ENCODE measurements at places on chromosomes 12 and 14.

DNA sequence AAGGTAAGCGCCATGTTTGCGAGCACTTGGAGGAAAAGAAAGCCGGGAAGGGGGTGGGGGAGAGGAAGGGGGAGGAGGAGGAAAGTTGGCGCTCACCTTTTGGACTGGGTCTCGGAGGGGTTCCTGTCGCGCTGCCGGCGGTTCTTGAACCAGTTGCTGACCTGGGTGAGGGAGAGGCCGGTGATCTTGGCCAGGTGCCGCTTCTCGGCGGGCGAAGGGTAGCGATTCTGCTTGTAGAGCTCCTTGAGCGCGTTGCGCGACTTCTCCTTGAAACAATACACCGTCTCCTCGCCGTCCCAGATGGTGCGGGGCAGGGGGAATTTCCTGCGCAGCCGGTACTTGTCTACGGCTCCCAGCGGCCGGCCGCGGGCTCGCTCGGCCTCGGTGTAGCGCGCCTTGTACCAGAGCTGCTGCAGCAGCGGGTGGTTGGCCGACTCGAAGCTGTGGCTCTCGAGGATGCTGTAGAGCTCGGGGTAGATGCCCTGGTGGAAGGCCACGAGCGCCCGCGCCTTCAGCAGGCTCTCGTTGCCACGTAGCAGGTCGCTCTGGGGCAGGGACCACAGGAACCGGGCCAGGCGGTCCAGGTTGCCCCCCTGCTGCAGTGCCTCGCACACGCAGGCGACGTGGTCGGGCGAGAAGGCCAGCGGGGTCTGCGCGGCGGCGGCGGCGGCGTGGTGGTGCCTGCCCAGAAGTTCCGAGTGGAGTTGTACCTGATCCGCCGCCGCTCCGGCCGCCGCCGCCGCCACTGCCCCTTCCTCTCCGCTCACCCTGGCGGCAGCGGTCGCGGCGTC is 840 bp downstream of the SIX4 start:
- no peak for DNase-seq

- DNase-seq, result no peak
These were observed 894 bp downstream of the KRT8 start for GRCh38 chr12:52903855-52904508.

- no peak for DNase-seq
These were observed 118.3 kb downstream of the NCOR2 start for GRCh38 chr12:124448955-124449622.

- DNase-seq, result no peak
These were observed 19.9 kb downstream of the NEUROD4 start for GRCh38 chr12:55039395-55040354.
